ENCODE measurements at places on chromosomes 1 and 21. TPM values are rescaled to one million over a fixed set of nuclear protein-coding genes. Genes with fewer than 3 reads are reported as not detected.

KCNJ15 gene
- 2.4 TPM for total RNA-seq

SMYD3 gene
- total RNA-seq: 44.3 TPM

ARL8A gene
- total RNA-seq: 36.1 TPM

LCE3E gene
- not detected for total RNA-seq

CAPN9 gene
- not detected for total RNA-seq

MANEAL gene
- 1.1 TPM for total RNA-seq

OXCT2 gene
- total RNA-seq: 1.8 TPM

OR2L8 gene
- not detected for total RNA-seq

GBP7 gene
- not detected for total RNA-seq

ADGRL4 gene
- 34.7 TPM for total RNA-seq

CENPS gene
- total RNA-seq: 11.3 TPM

MROH7 gene
- 0.73 TPM for total RNA-seq

TTC13 gene
- 17.9 TPM for total RNA-seq

ICOSLG gene
- 1.5 TPM for total RNA-seq

LRRC71 gene
- total RNA-seq: not detected

FAM72C gene
- total RNA-seq: 0.46 TPM

PGLYRP3 gene
- not detected for total RNA-seq

UMODL1 gene
- 0.03 TPM for total RNA-seq

PRAMEF15 gene
- not detected for total RNA-seq

CYP4X1 gene
- total RNA-seq: 1.2 TPM

VWA5B1 gene
- not detected for total RNA-seq

ATP6V1G3 gene
- total RNA-seq: not detected

DCDC2B gene
- total RNA-seq: not detected

RNF207 gene
- 11.1 TPM for total RNA-seq

CFAP107 gene
- total RNA-seq: not detected

FAM110D gene
- total RNA-seq: not detected

TSTD1 gene
- total RNA-seq: 10.1 TPM

LPAR3 gene
- total RNA-seq: 0.26 TPM

PPM1J gene
- 1.0 TPM for total RNA-seq

TXNDC12 gene
- total RNA-seq: 25.5 TPM

RNF223 gene
- total RNA-seq: not detected

SYT11 gene
- 88.3 TPM for total RNA-seq

TNFRSF18 gene
- not detected for total RNA-seq

SPRR2E gene
- total RNA-seq: not detected

AMY1C gene
- not detected for total RNA-seq

PLA2G2F gene
- total RNA-seq: not detected

TAL1 gene
- 0.91 TPM for total RNA-seq

PCAT6 gene
- 0.85 TPM for total RNA-seq

GSTM1 gene
- not detected for total RNA-seq

KPRP gene
- not detected for total RNA-seq

OR6K3 gene
- not detected for total RNA-seq

CD5L gene
- not detected for total RNA-seq

KCNAB2 gene
- 7.6 TPM for total RNA-seq

C1orf141 gene
- total RNA-seq: not detected

STX12 gene
- total RNA-seq: 51.7 TPM

TNNI3K gene
- not detected for total RNA-seq

SPRR5 gene
- total RNA-seq: not detected

TBX15 gene
- 2.9 TPM for total RNA-seq

NFIA gene
- total RNA-seq: 13.6 TPM

TSACC gene
- not detected for total RNA-seq
